ENCODE measurements at places on chromosomes 7 and 10.
A peak's percentile ranks its signal among the peaks of the same experiment; 100 is the strongest.

GRCh38 chr10:98466861-98467505 is 20.2 kb upstream of the HPS1 start:
- no peak for DNase-seq

GRCh38 chr10:119640875-119641526 is 10.2 kb upstream of the BAG3 start:
- no peak for DNase-seq

DNA sequence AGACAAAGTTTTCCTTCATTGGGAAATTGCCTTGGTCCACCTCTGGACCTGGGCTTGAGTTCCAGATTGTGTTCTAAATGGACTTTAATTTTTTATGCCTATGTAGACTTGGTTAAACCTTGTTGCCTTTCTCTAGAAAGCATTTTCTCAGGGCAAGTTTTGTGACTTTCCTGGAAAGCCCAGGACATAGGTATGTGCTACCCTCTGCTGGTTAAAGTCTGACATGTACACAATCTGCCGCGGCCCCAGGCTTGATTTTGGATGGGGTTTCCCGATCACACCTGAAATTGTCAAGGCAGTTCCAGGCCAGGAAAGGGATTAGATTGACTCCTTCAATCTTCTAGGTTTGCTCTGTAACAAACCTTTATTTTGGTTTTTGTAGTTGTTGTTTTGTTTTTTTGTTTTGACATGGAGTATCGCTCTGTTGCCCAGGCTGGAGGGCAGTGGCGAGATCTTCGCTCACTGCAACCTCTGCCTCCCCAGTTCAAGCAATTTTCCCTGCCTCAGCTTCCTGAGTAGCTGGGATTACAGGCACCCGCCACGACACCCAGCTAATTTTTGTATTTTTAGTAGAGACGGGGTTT is 14.1 kb upstream of the AKR1B10 start:
- DNase-seq, result peak; percentile 43

DNA sequence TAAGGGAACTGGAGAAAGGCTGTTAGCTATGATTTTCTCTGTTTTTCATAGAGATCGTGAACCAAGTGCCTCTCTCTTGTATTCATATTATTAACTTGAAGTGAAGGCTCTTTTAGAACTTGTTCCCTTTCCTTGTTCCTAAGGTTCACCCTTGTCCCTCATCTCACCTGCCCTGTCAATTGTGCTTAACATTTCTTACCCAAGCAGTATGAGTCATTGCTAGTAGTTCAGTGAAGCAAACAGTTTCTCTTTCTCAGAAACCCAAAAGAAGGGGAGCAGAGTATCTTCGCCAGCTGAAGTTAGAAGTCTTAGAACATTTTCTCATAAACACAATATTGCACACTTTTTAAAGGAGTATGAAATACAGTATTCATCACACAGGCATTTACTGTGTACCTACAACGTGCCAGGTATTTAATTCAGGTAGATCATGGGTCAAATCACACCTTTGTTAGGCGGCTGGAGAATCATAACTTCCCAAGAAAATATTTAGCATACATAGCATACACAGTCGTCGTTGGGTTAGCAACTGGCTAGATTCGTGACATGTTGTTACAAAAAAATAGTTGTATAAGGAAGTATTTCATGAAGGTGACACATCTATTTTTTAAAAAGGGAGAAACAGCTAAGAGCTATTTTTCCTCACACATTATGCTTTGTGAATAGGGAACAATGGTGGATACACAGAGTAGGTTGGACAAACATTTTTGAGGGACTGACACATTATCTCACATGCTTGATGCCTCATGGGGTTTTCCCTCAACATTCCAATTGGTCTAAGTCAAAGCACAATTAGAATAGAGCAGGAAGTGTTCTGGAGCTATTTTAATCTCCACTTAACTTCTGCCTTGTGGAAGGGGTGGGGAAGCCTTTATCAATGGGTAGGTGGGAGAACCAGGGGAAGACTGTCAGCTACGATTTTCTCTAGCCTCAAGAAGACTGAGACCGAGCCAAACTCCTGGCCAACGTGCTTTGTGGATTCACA is 13.2 kb downstream of the HDAC9 start:
- DNase-seq, result no peak

- DNase-seq, result no peak
Observed at GRCh38 chr10:88374392-88375175, 208.5 kb downstream of the RNLS start.

DNA sequence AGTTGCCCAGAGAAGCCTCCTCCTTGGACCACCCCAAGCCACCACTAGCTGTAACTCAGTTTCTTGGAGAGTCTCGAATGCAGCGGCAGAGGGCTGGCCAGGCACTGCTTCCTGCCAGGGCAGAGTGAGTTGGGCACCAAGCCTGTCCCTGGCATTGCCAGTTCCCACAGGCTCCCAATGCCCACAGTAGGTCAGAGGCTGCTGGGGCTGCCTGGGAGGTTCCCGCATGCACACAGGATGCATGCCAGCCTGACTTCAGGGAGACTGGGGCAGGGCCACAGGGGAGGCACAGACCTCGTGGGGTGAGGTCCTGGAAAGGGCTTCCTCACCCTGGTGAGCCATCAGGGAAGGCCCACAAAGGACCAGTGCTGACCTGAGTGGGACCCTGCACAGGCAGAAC is 152.8 kb downstream of the ZNF248 start:
- no peak for DNase-seq
